ENCODE measurements at places on chromosomes 12 and 14.
A peak's percentile ranks its signal among the peaks of the same experiment; 100 is the strongest.

DNA sequence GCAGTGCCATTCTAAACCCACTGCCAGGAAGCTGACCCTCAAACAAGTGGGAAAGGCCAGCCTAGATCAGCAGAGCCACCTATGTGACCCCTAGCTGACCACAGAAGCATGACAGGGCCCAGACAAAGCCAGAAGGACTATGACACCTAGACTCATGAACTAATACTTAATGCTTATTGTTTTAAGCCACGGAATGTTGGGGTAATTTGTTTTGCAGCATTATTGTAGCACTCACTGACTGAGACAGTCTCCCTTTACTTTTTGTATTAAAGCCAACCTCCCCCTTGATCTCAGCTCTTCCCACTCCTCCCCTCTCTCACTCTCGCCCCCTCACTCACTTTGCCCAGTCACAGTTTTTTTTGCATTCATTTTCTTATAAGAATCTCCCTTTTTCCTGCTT lies 186.4 kb downstream of the RBM19 start:
- no peak for DNase-seq

DNA sequence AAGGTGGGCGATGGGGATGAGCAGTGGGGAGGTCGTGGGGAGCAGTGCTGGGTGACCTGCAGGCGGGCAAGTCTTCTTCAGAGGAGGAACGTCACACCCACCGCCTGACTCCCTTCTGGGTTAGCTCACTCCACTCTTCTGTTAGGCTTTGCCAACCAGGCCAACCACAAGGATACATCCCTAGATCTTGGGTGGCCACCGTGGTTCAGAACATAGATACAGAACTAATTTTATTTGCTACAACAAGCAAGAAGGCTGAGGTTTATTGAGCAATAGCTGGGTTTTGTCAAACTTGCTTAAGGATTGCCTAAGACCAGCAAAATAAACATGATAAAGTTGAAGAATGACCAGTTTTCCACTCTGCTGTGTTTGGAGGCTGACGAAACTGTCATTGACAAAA lies 109.4 kb downstream of the DACT1 start:
- no peak for DNase-seq

- peak; percentile 6 for DNase-seq
Measured at GRCh38 chr14:68800390-68800789, 7.5 kb upstream of the ZFP36L1 start.

DNA sequence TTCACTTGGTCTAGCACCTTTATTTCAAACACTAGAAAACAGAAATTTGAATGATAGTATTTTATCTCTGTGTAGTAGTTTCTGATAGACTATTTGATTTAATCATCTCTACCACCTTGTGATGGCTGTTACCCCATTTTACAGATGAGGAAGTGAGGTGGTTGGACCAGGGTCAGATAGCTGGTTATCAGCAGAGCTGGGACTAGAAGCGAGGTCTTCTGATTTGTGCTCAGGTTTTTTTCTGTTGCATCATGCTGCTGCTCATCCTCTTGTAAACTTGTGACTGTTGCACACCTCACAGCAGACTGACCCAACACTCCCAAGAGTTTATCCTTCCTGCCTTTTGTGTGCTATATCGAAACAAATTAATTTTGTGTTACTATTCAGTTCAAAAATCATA lies 10.1 kb upstream of the MANSC4 start:
- no peak for DNase-seq

DNA sequence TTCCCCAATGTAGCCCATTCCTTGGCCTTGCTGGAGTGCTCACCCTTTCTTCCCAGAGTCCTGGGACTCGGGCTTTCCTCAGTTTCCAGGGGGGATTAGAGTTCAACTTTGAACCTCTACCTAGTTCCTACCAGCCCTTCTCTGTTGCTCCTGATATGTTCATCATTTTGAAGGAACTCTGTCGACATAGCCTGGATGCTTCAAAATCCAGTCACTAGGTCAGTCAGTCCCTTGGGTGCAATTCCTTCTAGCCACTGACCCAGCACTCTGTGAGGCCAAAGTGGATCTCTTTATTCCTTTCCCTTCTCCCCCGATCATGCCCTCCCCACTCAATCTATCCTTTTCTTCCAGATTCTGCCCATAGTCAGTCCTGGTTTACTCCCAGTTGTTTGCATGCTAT lies 72.3 kb upstream of the TMCC3 start:
- no peak for DNase-seq

- no peak for DNase-seq
Measured at GRCh38 chr12:26293612-26294011, 98.2 kb downstream of the SSPN start.

GRCh38 chr12:132465269-132466190 lies 24.4 kb upstream of the FBRSL1 start:
- no peak for DNase-seq

DNA sequence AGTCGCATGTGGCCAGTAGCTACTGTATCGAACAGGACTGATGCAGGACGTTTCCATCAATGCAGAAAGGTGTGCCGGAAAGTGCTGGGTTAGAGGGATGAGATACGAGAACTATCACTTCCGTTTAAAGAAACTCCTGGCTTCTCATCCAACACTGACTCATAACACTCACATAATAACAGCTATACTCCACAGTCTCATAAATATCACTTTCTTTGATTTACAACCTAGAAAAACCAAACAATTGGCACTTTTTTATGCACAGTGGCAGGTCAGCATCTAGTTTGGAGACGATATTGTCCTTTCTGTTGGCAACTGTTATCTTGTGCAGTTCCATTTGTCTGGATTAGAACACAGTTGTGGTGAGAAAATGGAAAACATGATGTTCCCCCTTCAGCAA lies 43.4 kb downstream of the SLC25A21 start:
- no peak for DNase-seq

GRCh38 chr14:21913759-21914158 lies 240.1 kb upstream of the OR4E1 start:
- DNase-seq, result peak; percentile 82

DNA sequence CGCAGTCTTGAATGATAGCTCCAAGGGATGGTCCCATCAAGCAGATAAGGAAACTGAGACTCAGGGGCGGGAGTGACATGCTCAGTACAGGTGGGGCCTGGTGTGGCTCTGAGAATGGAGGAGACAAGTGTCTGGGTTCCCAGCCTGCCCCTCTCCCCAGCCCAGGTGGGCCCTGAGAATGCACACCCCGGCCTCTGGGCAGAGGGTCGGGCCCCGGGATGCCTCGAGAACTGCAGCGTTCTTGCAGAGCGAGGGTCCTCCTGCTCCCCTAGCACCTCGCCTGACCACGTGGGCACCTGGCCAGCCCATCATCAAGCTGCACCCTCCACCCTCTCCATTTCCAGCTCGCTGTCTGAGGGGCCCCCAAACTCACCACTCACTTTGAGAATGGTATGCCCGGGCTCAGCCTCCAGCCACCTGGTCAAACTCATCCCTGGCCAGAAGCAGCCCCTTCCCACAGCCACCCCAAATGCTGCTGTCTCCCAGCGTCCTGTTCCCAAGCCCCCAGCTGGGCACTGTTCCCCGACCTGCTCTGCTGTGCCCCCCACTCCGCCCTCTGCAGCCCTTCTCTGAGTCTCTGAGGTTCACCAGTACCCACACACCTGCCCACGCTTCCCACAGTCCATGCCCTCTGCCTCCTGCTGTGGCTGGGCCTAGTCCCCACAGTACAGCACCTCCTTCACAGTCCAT lies 44.3 kb downstream of the CYP46A1 start:
- DNase-seq, result no peak
